NT2/D1 (cell line): ENCODE measurements at places on chromosomes 13 and 19.

DNA sequence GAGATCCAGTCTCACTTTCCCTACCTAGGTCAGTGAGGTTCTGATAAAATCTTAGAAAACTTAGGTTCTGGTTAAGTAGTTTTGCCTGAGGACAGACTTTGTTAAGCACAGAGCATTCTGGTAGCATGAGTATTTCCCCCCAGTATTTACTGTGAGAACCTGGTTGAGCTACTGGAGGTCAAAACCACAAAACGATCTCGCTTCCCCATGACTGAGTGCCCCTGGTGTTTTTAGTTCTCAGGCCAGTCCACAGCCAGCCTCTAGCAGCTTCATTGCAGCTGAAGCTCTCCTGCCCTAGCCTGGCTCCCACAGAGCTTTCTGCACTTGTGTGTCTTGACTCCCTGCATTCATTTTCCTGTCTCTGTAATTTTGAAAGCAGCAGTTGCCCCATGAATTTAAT is 1138.2 kb downstream of the UQCRFS1 start:
- no peak for DNase-seq

GRCh38 chr19:1018932-1019615 is 1.8 kb downstream of the TMEM259 start:
- DNase-seq, result no peak

GRCh38 chr13:102038787-102039186 is 363.1 kb downstream of the FGF14 start:
- no peak for DNase-seq

DNA sequence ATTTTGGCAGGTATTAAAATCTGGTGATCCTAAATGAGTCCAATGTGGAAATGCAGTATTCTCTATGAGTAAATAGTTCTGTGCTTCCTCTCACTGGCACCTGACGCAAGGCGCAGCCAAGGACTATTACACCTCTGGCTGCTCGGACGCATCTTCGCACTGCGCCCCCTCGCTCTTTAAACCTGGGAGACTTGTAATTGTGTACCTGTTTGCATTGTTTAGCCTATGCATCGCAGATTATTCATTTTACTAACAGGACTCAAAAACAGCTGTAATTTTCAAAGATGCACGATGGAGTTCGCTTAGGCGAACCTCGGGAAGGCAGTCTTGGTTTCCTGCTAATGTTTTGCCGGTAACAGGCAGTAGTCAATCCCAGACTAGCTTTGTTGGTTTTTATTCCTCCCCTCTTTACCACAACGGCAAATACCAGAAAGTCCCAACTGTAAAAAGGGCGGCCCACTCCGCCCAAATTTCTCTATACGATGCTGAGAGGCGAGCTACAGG is 113.2 kb downstream of the KCNRG start:
- DNase-seq, result no peak

GRCh38 chr13:59356607-59357006 is 807.1 kb downstream of the DIAPH3 start:
- DNase-seq, result no peak

DNA sequence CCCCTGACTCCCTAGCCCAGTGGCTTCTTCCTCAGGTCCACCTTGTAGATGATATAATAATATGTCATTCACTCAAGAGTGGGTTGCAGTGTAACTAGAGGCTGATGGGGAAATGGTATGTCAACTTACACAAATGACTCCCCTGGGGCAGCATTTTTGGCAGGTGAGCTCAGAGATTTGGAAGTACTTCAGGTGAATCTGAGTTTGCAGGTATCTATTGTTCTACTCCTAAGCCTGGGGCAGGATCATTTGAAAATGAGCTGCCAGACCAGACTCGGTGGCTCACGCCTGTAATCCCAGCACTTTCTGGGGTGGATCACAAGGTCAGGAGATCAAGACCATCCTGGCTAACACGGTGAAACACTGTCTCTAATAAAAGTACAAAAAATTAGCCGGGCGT is 11.6 kb upstream of the CNMD start:
- no peak for DNase-seq
